ENCODE measurements at places on chromosomes 2 and 18. TPM values are rescaled to one million over a fixed set of nuclear protein-coding genes. Genes with fewer than 3 reads are reported as not detected.

TBC1D8 gene
- 89.7 TPM for total RNA-seq

GRCh38 chr2:225017713-225018112 lies 24.6 kb downstream of the DOCK10 start:
- DNase-seq: no peak

DNA sequence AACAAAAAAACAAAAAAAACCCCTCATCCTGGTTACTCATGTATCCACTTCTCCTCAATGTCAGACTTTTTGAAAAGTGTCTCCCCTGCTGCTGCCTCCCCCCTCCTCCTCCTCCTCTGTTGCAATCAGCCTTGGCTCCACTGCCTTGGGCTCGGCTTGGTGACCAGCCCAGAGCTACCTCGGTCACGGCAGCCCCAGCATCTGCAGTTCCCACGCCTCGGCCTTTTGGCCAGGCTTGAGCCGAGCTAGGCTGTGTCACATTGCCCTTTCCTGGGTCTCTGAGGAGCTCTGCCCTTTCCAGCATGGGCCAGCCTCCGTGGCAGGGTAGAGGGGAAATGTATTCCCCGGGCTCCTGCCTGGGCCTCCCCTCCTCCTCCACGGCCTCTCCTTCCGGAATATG lies 22.7 kb upstream of the INHBB start:
- peak; percentile 59 for DNase-seq

DNA sequence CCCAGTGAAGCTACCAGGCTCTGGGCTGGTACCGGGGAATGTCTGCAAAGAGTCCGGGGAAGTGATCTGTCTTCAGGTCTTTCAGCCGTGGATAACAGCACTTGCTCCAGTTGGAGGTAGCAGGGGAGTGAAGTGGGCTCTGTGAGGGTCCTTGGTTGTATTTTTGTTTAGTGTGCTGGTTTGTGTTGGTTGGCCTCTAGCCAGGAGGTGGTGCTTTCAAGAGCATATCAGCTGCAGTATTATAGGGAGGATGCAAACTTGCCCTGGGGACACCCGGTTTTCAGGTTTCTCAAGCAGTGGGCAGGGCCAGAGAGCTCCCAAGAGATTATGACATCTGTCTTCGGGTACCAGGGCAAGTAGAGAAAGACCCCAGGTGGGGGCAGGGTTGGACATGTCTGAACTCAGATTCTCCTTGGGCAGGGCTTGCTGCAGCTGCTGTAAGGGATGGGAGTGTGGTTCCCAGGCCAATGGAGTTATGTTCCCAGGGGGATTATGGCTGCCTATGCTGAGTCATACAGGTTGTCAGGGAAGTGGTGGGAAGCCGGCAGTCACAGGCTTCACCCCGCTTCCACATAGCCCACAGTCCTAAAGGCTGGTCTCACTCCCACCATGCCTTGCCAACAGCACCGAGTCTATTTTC lies 34.4 kb downstream of the ACAA2 start:
- DNase-seq: no peak

DNA sequence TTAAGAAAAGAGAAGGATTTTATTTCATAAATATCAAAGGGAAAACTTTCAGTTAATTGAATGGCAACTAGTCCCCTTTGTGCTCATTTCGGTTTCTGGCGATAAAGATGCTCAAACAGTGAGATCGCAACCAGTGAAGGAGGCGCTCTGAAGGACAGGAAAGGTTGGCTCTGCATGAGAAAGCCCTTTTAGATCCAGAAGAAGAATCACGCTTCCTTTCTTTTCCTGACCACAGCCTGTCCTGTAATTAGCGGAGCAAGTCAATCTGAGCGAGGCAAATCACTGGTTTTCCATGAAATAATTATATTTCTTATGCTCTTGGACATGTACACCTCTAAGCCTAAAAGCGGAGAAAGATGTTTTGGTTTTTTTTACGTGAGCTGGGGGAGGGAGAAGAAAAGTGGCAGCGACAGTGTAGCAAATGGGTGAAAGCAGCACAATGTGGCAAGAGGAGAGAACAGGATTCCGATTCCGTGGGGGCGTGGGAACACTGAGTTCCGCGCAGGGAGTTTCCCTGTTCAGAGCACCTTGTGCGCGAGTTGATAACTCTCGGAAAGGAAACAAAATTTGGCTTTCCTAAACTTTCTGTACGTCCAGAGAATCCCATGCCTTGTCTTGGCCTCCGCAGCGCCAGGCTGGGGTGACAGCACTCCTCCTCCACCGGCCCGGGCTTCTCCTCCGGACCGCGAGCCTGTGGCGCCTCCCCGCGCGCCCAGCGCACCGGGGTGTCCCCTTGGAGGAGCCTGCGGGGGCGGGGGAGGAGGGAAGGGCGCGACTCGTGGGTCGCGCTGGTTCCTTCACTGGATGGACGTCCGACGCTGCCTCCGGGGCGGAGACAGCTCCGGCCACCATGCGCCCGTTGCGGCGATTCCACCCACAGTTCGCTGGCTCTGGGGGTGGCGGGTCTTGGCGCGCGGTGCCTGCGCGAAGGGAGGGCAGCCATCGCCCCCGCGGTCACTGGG lies 620 bp upstream of the SLC9A2 start:
- DNase-seq: no peak

Data from breast epithelium (tissue), 4 donors.